Thyroid gland (tissue), 4 donors: ENCODE measurements at places on chromosomes 7 and 10. TPM values are rescaled to one million over a fixed set of nuclear protein-coding genes. Genes with fewer than 3 reads are reported as not detected.

Gene ZEB1
- 67.7 TPM for total RNA-seq

Gene OR2A7
- 36.0 TPM for total RNA-seq

Gene GNGT1
- total RNA-seq: not detected

Gene MMD2
- total RNA-seq: not detected

Gene MPP7
- total RNA-seq: 37.7 TPM

Gene CALML5
- total RNA-seq: not detected

Gene OR6B1
- total RNA-seq: not detected

Gene GPER1
- total RNA-seq: 12.5 TPM

Gene BLNK
- 35.5 TPM for total RNA-seq

Gene MICU1
- 31.5 TPM for total RNA-seq

Gene ASB4
- total RNA-seq: not detected

Gene RUFY2
- total RNA-seq: 27.4 TPM

Gene NUTM2E
- total RNA-seq: 0.56 TPM

Gene PAPOLB
- 0.34 TPM for total RNA-seq

Gene SLC26A3
- not detected for total RNA-seq

Gene HTR5A
- total RNA-seq: not detected

Gene ABCC2
- 1.0 TPM for total RNA-seq
